Gastrocnemius medialis (tissue), 4 donors: ENCODE measurements at places on chromosomes 6 and 20.

DNA sequence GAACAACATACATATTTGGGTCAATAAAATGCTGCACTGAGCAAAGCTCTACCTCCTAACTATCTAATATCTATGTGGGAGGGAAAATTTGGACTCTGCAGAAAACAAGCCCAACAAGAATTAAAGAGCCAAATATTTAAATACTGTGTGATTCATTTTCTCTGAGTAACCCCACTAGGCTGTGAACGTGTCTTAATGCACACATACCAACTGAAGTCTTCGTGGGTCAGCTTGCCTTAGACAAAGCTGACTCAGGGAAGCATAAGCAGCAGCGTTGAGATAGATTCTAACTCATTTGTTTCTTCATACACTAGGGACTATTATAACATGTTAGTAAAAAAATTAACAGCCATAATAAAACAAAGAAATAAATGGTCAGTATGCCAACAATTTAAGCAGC is 114.3 kb downstream of the GJA1 start:
- H3K27me3 ChIP-seq = no peaks in the 10 kb centered on the region
- H3K4me1 ChIP-seq = no peaks in the 10 kb centered on the region
- DNase-seq = no peak
- H3K27ac ChIP-seq = no peak overlapping the region
- H3K4me3 ChIP-seq = no peak overlapping the region

GRCh38 chr6:156982168-156982567 is 205.0 kb downstream of the ARID1B start:
- H3K36me3 ChIP-seq = no peaks in the 10 kb centered on the region
- H3K4me3 ChIP-seq = no peak overlapping the region
- H3K27ac ChIP-seq = no peak overlapping the region
- peaks cover 75% of the 10 kb centered on the region for H3K4me1 ChIP-seq
- H3K27me3 ChIP-seq = no peaks in the 10 kb centered on the region
- no peak for DNase-seq

- no peak overlapping the region for H3K4me3 ChIP-seq
- H3K27me3 ChIP-seq = peaks cover 3% of the 10 kb centered on the region
- H3K36me3 ChIP-seq = no peaks in the 10 kb centered on the region
Observed at GRCh38 chr20:56859801-56860261, 230.7 kb downstream of the TFAP2C start.

- H3K27ac ChIP-seq = no peak overlapping the region
- H3K27me3 ChIP-seq = peaks cover 7% of the 10 kb centered on the region
- DNase-seq = no peak
- H3K4me1 ChIP-seq = no peaks in the 10 kb centered on the region
- H3K4me3 ChIP-seq = no peak overlapping the region
Observed at GRCh38 chr20:3067139-3068014, 4.0 kb upstream of the OXT start.
